ENCODE measurements at places on chromosomes 2 and 18.

DNA sequence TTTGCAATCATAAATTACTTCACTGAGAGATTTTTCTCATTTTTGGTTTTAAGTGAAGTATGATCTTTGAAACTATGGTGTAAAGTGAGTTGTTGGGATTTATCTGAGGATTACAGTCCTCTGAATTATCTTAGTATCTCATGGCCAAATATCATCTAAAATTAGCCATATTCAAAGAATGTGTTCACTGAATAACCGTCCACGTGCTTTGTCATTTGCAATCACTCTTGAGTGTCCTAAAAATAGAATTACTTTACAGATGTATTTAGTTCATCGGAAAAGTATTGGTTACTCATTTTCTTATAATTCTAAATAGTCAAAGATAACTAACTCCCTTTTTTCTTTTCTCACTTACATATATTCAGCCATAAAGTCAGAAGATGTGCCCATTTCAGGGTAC is 141.2 kb downstream of the RTN4 start:
- no peak for DNase-seq

DNA sequence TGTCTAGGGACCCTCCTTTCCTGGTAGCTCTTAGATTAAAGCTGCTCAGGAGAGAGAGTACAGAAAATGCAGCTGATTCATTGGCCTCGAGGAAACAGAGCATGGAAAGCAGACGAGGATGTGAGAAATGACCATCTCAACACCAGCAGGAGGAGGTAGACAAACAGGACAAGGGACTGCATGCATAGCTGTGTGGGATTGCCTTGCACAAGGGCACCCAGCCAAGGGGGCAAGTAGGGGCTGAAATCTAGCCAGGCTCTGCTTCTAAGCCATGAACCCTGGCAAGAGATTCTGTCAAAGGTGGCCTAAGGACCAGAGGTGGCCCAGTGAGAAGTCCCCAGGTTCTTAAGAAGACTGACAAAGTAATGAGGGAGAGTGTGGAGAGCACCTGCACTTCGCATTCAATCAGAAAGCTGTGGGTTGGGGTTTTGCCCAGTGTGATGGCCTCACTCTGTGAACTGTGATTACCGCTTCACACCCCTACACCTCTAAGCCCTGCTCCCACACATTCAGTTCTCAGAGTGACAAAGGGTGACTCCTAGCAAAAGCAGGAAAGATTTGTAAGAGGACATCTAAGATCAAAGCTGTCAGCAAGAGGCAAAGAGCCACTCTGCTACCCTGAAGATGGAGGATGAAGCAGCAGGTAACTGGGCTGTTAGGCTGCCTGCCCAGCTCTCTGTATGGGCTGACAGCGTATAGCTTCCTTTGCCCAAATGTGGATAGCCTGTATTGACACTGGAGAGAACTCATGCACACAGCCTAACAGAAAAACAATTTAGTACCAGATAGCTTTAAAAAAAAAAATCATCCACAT is 151.3 kb upstream of the PELI1 start:
- no peak for DNase-seq

DNA sequence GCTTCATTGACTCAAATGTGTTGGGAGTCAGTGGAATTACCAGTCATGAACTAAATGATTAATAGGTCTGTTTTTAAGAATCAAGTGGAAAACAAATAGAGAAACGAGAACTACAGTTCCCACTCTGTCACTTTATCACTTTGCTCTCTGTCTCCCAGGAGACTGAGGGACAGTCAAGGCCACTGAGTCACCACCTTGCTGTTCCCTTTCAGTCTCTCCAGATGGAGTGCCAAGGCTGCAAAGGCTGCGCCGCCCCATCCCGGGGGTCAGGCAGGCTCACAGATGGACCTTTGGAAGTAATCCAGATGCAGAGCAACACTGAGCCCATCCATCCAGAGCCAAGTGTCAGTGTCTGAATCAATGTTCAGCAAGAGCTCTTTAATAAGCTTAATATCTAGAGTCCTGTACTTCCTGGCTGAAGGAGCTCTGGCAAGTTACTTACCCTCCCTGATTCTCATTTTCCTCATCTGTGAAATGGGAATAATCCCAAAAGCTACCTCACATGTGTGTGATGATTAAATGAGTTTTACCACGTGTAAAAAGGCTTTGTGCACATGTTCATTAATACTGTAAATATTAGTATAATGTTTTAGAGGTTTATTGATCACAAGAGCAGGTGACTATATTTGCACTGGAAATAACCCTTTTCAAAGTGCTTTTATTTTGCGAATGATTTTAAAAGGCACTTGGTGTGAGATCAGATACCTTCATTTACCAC is 43.0 kb upstream of the EFEMP1 start:
- DNase-seq: no peak

GRCh38 chr2:39593439-39594393 is 72.0 kb upstream of the TMEM178A start:
- no peak for DNase-seq

- DNase-seq: no peak
Observed at GRCh38 chr2:14560716-14561115, 71.8 kb upstream of the LRATD1 start.

GRCh38 chr2:200613692-200614091 is 27.9 kb downstream of the AOX1 start:
- DNase-seq: no peak

DNA sequence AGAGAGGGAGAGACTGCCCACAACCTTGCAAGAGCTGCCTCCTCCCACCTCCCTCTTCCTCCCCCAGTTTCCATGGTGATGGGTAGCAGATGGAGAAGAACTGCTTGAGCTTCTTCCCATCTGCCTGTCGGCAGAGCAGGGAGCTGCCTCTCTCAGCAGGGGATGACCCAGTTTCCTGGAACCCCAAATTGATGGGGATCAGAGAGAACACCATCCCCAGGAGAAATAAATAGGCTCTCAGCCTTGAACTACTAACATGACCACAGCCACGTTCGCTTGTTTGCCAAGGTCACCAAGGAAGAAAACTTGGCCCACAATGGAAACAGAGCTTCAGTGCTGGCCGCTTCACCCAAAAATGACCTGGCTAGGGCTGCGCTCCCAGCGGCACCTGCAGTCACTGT is 82.2 kb downstream of the ADD2 start:
- DNase-seq: no peak

DNA sequence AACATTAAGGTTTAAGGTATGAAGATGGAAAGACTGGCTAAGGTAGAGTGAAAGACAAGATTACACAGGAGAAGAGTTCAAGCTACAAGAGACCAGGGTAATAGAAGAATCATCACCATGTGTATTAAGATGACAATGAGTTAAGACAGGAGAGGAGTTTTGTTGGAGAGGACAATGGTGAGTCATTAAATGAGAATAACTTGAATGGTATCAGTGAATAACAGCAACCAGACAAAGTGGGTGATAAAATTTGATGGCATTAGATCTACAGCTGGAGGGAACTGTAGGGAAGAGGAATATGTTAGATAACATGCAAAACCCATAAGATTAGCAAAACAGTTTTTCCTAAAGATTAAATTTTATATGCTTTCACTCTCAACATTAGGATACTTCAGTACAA is 18.8 kb upstream of the ENOSF1 start:
- no peak for DNase-seq

GRCh38 chr2:241239552-241240202 is 51.2 kb downstream of the ANO7 start:
- no peak for DNase-seq

GRCh38 chr18:23138471-23138870 is 3.2 kb downstream of the CABLES1 start:
- DNase-seq: no peak

DNA sequence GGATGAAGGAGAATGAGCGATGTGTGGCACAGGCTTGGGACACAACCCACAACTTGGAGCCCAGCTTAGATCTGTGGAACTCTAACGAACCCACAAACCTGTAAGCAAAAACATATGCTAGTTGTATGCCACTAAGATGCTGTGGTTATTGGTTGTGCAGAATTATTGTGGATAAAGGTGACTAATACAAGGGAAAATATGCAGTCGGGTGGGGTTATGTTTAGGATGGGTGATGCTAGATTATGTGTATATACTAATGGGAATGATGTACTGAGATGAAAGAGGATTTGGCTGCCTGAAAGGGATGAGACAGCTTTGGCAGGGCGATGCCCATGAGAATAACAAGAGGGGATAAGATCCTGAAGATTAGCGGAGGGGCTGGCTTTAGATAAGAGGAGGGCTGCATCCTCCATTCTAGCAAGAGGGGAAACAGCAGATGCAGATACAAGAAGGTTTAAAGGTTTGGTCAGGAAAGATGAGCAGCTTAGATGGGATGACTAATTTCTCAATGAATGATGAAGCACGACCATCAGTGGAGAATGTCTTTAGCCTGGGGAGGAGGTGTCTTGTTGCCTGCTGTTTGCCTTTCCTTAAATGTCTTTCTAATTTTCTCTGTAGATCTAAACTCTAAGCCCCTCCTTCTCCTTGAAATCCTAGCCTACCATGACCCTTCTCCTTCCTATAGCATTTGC is 49.6 kb downstream of the GALNT14 start:
- DNase-seq: no peak

DNA sequence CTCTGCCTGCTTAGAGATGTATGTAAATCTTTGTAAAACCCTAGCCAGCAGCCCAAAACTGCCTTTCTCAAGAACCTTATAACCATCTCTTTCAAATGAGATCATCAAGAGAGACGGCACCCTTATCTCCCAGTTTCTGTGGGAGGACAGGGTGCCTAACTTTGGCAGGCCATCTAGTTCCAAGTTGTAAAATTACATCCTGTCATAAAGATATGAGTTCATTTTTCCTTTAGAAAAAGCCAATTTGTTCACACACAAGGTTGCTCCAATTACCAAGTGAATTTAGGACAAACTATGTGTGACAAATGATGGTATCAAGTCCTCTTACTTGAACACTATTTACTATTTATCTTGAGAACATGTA is 65.3 kb downstream of the MEMO1 start:
- no peak for DNase-seq

DNA sequence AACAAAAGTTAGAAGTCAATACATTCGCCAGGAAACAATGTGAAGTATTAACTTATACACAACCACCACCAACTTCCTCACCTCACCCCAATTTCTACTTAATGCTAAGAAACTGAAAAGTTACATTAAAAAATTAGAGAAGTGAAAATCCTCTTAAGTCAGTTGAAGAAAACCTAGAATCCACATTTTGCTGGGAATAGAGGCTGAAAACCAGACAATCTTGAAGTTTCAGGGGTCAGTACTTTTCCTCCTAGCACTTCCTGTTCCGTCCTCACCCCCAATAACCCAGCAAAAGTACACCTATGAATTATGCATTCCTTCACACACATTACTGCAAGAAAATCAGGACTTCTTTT is 6.3 kb downstream of the YES1 start:
- DNase-seq: no peak

DNA sequence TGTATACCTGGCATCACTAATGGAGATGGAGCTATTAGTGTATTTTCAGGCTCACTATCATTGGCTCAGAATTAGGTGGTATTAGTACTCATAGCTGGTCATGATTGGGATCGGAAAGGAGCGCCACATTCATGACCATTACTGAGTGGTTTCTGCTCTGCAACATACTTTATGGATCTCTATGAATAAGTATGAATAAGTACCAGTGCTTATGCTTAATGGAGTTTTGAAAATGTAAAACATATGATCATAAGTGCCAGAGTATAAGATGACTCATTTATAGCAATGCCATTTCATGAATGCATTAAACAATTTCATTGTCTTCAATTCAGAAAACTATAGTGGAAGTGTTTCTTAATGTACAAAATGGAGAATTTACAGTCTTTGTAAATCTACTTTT is 156.7 kb downstream of the GALNT3 start:
- no peak for DNase-seq
